CD4-positive, CD25-positive, alpha-beta regulatory T cell (primary cell): ENCODE measurements at places on chromosomes 6 and 20. TPM values are rescaled to one million over a fixed set of nuclear protein-coding genes. Genes with fewer than 3 reads are reported as not detected.

GRCh38 chr6:4645713-4646360, 130.4 kb upstream of the CDYL start:
- no peak for DNase-seq

GRCh38 chr20:51985013-51985415, 182.7 kb upstream of the SALL4 start:
- DNase-seq = no peak

- DNase-seq = peak; percentile 34
These were observed 31.0 kb downstream of the CDK5RAP1 start for GRCh38 chr20:33370291-33370690.

- DNase-seq = no peak
These were observed 34.9 kb upstream of the TNFAIP3 start for GRCh38 chr6:137832110-137832509.

DNA sequence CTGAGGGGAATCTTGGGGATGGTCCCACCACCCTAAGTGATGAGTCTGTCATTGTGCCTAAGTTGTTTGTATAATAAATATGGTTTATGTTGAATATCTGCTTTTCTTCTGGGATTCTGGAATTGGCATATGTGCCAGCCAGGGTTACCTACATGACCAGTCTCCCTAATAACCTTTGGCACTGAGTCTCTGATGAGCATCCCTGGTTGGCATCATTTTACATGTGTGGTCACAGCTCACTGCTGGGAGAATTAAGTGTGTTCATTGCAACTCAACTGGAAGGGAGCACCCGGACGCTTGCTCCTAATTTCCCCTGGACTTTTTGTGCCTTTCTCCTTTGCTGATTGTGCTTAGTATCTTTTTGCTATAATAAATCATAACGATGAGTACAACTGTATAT, 8.1 kb downstream of the SMAP1 start:
- DNase-seq = no peak

Gene CASS4
- 9.8 TPM for total RNA-seq
